Fibroblast of villous mesenchyme (primary cell): ENCODE measurements at places on chromosomes 2 and 18. TPM values are rescaled to one million over a fixed set of nuclear protein-coding genes. Genes with fewer than 3 reads are reported as not detected.

DNA sequence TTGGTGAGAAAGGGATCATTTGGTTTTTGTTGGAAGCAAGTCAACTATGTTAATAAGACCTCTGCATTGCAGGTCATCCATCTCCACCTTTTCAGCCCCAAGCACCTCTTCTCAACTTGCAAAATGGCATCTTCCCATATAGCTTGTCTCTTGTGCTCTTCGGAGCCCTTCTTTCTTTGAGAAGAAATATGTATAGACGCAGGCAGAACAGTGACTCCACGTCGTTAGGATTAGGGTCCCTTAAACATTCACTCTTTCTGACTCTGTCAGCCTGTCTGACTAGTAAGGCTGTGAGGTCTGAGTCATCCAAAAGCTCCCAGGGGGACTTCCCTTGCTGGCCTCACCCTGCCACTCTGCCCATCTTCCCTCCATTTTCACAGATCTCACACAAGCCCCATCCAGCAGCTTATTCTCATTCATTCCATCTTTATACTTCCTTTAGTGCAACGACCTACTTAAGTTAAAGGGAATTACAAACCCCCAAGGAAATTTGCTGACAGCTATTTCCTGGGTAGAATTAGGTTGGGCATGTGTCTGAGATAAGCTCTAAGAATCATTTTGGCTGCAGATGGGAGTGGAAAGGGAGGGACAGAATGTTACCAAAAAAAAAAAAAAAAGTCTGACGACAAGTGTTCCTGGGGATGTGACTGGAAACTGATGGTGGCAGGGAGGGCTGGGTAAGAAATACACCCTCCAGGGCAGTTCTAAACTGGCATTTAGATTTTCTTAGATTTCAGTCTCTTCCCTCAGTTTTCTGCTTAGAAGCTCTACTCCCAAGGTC, 37.7 kb upstream of the MEX3C start:
- DNase-seq, result no peak

DNA sequence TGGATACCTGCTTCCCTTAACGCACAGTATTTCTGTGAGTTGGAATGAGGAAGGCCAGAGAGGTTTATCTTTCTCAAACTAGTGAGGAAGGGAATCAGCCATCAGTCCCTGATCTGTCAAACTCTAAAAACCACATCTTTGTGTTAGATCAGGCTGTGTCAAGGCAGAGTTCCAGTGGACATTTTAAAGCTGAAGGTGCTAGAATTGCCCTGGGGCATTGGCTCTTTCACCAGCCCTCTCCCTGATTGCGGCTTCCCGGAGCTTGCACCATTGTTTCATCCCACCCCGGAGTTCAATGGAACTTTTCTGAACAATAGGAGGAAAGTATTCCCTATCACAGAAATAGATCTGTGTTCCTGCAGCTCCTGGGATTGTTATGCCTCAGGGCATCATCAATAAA, 110.2 kb downstream of the RNF144A start:
- DNase-seq, result no peak

GRCh38 chr2:99680946-99681345, 191.1 kb upstream of the REV1 start:
- DNase-seq, result no peak

DNA sequence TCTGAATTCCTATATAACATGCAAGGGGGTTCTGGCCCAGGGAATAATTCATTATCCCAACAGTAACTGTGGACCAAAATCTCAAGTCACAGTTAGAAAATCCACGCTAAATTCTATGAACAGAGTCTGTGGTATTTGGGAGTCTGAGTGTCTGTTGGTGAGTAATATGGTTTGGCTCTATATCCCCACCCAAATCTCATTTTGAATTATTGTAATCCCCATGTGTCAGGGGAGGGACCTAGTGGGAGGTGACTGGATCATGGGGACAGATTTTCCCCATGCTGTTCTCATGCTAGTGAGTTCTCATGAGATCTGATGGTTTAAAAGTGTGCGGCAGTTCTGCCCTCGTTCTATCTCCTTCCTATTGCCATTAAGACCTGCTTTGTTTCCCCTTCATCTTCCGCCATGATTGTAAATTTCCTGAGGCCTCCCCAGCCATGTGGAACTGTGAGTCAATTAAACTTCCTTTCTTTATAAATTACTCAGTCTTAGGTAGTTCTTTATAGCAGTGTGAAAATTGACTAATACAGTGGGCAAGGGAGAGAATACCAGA, 68.3 kb downstream of the NBAS start:
- no peak for DNase-seq

- DNase-seq, result peak; percentile 82
Measured at GRCh38 chr2:177783835-177784744, 288.5 kb downstream of the PDE11A start.

- no peak for DNase-seq
Measured at GRCh38 chr2:216485237-216485636, 13.4 kb upstream of the RPL37A start.

DNA sequence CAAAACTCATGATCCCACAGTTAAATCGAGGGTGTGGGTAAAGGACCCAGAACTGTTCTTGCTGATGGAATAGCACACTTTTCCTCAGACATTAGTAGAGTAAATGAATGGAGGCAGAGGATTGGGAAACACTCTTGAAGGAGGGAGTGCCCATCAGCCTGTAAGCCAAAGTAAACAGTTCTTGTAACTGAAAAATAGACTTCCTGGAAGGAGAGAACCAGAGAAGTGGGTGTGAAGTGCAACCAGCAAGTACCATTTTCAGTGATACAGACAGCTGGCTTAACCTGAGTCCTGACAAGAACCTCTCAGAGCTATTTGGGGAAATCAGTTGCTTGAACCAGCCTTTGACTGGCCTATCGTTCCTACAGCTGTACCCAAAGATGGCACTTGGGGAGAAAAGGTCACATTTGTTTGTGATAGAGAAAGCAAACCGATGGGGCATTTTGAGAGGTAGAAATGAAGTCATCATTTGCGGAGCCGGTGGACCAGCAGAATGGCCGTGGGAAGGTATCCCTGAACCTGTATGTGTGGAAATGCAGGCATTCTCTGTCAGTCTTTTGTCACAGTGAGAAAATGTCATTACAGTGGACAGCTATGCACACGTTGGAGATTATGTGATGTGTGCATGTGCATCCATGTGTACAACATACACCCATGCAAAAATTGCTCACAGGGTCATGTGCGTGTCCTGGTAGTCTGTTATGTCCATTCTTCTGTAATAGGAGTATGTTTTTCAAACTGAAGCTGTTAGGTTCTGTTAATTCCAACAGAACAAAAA, 17.8 kb downstream of the CRIM1 start:
- DNase-seq, result peak; percentile 75

DNA sequence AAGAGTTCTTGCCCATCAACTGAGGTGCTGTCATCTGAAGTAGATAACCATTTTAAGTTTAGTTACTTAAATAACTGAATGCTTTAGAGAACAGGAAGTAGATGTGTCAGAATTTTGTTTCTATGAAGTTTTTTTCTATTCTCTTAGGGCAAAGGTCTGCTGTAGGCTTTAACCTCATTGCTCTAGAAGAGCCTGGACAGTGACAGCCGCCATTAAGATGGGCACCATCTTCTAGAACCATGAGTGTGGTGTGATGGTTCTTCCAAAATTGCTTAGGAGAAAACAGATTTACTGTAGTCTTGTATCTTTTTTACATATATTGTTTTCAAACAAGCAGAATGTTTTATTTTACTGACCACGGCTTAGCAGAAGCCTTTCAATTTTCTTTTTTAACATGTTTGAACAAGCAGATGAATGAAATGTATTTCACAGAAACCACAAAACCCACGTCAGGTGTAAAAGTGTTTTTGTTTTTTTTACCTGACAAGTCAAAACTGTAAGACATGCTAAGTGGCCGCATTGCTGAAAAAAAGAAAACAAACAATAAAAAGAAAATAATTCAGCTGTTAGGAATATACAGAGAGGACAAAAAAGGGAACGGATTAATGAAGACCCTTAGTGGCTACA, 77.9 kb downstream of the PRELID3A start:
- DNase-seq, result no peak

- peak; percentile 94 for DNase-seq
Measured at GRCh38 chr2:43265421-43265820, 39.0 kb upstream of the ZFP36L2 start.

- no peak for DNase-seq
Measured at GRCh38 chr18:64180171-64180570, 31.3 kb upstream of the LINC00305 start.

- no peak for DNase-seq
Measured at GRCh38 chr18:36186461-36187192, 670 bp upstream of the MOCOS start.

GRCh38 chr18:1425679-1426078, 521.0 kb downstream of the ADCYAP1 start:
- DNase-seq, result no peak

- DNase-seq, result no peak
Measured at GRCh38 chr2:68536000-68536399, 68.6 kb downstream of the APLF start.

DNA sequence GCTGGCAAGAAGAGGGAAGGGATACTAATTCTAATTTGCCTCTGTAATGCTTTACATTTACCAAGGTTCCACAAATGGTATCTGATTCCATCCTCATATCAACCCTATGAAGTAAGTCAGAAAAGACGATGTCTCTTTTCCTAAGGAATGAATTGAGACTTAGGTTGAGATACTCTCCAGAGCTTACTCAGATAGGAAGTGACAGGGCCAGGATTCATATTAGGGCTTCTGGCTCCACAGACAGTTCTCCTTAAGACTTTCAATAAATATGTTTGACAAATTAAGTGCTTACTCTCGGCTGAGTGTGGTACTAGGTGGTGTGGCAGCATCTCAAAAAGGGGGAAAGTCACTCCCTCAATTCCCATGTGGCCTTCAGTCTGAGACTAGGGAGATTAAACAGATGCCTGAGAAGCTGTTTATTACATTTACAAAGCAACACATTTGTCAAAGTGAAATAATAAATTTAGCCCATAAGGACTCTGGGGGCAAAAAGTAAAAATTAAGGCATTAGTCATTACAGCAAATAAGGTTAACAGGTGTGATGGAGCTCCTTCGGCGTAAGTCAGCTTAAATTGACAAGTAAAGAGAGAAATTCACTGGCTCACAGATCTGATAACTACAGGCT, 14.2 kb downstream of the CDK15 start:
- no peak for DNase-seq

- DNase-seq, result no peak
Measured at GRCh38 chr2:28415715-28416114, 23.1 kb downstream of the FOSL2 start.

GRCh38 chr18:49344096-49344495, 116.3 kb downstream of the DYM start:
- no peak for DNase-seq

GRCh38 chr18:64668461-64668962, 519.6 kb upstream of the LINC00305 start:
- DNase-seq, result no peak

GRCh38 chr18:72652990-72653593, 109.0 kb upstream of the CBLN2 start:
- no peak for DNase-seq

DNA sequence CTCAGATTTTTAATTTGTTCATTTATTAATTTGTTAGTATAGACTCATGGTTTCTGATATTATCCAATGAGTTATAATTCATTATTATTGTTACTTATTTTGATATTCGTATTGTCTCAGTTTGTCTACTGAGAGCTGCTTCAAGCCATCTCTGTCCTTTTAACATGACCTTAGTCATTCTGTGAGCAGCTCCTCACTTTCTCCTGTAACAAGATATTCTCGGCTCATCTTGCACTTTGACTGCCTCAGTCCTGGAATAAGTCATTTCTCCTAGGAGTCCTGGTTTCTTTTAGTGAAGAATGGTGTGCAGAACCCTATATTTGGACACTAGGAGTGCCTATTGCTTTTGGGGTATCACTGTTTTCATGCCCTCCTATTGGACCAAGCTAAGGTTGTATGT, 13.2 kb downstream of the ASB1 start:
- DNase-seq, result no peak

DNA sequence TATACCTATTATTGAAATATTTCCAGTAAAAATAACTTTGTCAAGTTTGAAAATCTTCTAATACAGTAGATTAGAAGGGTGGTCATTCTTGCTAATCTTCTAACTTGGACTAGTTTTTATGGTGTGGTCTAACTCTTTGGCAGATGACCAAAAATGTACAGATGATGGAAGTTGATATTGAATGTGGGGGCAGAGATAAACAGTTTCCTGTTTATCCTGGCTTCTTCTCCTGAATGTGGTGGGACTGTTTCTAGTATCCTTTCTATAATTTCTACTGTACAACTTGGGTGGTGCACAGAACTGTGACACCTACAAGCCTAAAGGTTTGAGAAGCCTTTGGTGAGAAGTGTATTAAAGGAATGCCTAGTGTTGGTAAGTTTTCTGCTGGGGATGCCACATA, 178.7 kb downstream of the PDE11A start:
- no peak for DNase-seq

DNA sequence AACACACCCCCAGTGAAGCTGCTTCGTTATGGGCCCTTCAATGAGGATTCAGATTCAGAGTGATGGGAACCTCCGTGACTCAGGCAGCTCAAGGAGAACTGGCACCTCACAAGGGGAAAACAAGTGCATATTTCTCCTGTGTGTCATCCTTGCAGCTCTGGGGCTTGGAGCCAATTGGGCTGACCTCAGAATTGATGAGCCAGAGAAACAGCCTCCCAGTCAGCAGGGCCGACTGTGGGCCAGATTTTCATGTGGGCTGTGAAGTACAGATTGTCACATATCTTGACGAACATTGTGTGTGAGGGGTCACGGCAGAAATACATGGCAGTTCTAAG, 189.6 kb upstream of the SP5 start:
- peak; percentile 88 for DNase-seq

DNA sequence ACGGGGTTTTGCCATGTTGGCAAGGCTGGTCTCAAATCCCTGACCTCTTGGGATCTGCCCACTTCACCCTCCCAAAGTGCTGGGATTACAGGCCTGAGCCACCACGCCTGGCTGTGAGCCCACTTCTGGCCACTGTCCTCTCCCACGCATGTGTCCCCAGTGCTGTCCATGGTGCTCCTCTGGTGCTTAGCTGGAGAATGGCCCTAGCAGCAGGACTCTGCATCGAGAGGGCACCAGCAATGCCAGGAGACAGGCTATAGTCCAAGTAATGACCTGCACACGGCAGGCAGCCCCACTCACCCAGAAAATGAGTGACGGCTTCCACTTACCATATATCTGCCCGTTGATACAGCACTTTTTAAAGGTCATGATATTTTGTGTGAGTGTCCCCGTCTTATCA, 66.3 kb upstream of the NARS1 start:
- no peak for DNase-seq

DNA sequence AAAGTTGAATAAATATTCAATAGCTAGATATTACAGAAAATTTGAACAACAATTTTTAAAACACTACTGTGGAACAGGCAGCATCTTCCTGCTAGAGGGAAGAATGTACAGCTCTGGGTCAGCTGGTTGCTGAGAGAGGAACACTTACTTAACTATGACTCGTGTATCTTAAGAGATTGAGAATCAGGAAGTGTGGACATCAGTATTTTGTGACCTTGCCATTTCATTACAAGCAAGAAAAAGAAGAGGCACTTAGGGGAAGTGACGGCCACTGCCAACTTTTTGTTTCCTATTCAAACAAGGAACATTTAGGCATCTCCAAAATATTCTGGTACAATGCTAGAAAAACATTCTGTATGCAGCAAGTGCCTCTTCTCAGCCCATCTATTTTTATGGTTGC, 45.9 kb downstream of the ITPRID2 start:
- DNase-seq, result peak; percentile 33

FIGN gene
- total RNA-seq, result 1.6 and 3.5 TPM in 2 replicates

POMC gene
- 0.32 TPM in 1 of 2 replicates, not detected in the other for total RNA-seq

LONRF2 gene
- 0.32 and 1.3 TPM in 2 replicates for total RNA-seq

SCN1A gene
- under 0.01 TPM in 1 of 2 replicates, not detected in the other for total RNA-seq

RUFY4 gene
- total RNA-seq, result not detected in 2 replicates

C1QL2 gene
- total RNA-seq, result not detected in 2 replicates

CERS6 gene
- 9.0 and 16.0 TPM in 2 replicates for total RNA-seq

LOXHD1 gene
- total RNA-seq, result under 0.01 TPM in 1 of 2 replicates, not detected in the other

LYG1 gene
- 0.32 and 0.43 TPM in 2 replicates for total RNA-seq

L3MBTL4 gene
- total RNA-seq, result not detected in 2 replicates

GRB14 gene
- total RNA-seq, result not detected in 2 replicates

ZNF521 gene
- 4.7 and 11.3 TPM in 2 replicates for total RNA-seq
